ENCODE measurements at places on chromosomes 6 and 20. TPM values are rescaled to one million over a fixed set of nuclear protein-coding genes. Genes with fewer than 3 reads are reported as not detected.

GRCh38 chr6:73631849-73632248 lies 21.9 kb downstream of the SLC17A5 start:
- DNase-seq = no peak

DNA sequence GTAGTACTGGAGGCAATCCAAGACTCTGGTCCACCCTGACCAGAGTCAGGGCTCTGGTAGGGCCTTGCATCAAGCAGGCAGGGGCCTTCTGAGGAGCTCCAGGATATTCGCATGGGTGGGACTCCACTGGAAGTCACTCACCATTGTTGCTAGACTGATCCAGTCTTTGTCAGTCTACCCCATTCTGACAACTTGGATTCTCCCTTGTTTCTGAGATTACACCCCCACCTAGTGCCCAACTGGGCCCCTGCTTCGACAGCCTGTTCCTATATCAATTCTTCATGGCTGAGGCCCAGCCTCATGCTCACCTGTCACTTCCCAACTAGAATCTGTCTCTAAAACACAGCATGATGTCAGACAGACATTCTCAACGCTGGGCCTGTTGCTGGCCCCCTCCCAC lies 5.2 kb downstream of the SLC35D3 start:
- no peak for DNase-seq

The DYNLT2 gene
- 1.6 TPM for polyA plus RNA-seq

The PRDM13 gene
- polyA plus RNA-seq = 2.5 TPM

GRCh38 chr6:50966532-50966931 lies 147.9 kb downstream of the TFAP2B start:
- no peak for DNase-seq

- peak; percentile 25 for DNase-seq
Measured at GRCh38 chr6:143607974-143608373, 69.8 kb upstream of the PHACTR2 start.

DNA sequence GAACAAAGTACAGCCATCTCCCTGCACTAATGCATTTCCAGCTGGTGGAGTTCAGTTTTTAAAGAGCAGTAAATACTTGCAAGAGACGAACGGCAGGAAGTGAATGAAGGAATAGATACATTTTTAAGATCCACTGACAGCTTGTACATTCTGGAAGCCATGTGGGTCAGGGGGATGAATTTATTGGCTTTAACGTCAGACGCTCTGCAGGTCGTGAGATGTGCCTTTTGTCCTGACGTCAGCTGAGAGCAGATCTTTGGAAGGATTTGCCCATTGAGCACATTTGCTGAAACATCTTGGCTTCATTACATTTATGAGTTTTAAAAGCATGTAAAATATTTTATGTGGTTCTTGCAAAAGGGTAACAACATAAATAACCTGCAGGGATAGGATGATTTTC lies 29.5 kb upstream of the SALL4 start:
- peak; percentile 2 for DNase-seq

DNA sequence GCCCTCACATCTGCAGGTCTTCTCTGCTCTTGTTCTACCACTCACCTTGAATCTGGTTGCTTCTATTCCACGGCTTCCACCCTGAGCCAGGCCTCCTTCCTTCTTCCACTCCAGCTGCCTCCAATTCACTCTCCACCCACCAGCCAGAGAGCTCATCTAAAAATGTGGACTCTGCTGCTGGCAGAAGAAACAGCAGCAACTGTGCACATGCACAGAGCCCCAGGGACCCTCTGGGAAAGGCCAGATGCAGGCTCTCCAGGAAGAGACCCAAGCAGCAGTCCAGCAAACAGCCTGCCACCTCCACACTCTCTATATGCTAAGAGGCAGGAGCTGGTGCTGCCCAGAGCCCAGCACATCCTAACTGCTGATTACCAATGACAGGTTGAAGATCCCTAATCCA lies 162.6 kb upstream of the TOP1 start:
- DNase-seq = no peak

DNA sequence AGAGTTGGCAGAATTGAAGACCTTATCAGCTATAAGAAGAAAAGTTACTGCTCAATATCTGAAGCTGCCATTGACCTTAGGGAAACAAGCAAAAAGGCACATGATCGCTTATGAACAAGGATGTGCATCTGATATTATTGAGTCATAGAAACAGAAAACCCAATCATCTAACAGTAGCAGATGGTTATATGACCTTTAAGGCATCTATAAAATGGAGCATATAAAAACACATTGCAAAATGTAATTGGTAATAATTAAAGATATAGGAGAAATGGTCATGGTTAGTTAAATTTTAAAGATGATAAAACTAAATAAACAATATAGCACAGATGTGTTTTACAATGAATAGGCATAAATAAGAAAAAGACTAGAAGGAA lies 260.1 kb upstream of the TAB2 start:
- no peak for DNase-seq

GRCh38 chr6:99130897-99131873 lies 183.4 kb upstream of the FBXL4 start:
- peak; percentile 49 for DNase-seq

DNA sequence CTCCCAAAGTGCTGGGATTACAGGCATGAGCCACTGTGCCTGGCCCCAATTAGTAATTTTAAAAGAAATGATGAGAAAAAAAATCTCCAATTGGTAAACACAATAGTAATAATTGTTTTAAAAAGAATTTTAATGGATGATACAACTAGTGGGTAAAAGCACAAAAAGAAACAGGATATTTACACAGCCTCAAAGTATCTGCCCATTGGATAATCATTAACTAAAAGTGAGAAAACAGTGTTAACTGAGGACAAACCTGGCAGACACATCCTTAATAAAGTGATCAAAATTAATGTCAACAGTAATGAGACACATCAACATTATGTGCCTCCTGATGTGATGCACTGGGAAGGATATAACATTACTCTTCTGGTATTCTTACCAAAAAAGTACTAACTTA lies 24.5 kb downstream of the DTNBP1 start:
- no peak for DNase-seq

- no peak for DNase-seq
Measured at GRCh38 chr6:145844933-145845540, 30.4 kb upstream of the FBXO30 start.

DNA sequence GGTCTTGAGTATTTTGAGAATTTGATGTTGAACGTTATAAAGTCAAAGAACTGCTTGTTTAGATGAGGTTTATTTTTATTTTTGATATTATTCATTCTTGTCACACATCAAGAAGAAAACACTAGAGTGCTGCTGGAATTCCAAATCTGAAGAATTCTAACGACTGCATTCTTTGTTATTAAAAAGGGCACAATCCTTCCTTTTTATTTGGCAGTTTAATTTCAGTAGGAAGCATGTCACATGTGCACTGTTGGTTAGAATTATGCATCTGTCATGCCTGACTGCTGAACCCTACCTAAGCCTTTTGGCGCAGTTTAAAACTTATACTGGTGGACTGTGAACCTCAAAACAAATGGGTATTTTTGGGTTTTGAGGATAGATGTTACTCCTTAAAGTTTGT lies 4.0 kb downstream of the ID4 start:
- no peak for DNase-seq

DNA sequence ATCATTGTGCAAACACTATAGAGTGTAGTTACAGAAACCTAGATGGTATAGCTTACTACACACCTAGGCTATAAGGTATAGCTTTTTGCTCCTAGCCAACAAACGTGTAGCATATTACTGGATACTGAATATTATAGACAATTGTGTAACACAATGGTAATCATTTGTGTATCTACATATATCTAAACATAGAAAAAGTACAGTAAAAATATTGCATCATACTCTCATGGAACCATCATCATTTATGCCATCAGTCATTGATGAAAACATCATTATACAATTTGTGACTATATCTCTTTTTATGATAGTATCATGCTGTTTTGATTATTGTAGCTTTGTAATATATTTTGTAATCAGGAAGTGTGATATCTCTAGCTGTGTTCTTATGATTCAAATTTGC lies 21.0 kb upstream of the HCRTR2 start:
- no peak for DNase-seq

DNA sequence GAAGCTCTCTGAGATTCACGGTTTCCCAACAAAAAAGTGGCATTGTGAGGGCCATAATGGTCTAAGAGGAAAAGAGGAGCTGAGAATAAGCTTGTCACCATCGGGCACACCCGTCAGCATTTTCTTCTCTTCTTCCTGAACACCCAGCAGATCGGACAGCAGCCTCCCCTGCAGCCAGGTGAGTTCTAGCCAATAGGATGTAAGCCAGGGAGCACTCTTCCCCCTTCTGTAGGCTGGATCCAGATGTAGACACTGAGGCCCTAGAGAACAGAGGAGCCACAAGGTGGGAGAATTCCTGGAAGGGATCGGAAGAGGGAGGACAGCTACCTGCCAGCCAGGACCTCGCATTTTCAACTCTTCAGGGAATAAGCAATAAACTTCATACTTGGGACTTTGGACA lies 228.0 kb downstream of the SYNDIG1 start:
- DNase-seq = no peak

- DNase-seq = no peak
Measured at GRCh38 chr6:53768636-53769035, 26.2 kb upstream of the LRRC1 start.

The DNMT3B gene
- 8.7 TPM for polyA plus RNA-seq

The CCM2L gene
- polyA plus RNA-seq = 6.7 TPM

The MARCKS gene
- polyA plus RNA-seq = 150 TPM

DNA sequence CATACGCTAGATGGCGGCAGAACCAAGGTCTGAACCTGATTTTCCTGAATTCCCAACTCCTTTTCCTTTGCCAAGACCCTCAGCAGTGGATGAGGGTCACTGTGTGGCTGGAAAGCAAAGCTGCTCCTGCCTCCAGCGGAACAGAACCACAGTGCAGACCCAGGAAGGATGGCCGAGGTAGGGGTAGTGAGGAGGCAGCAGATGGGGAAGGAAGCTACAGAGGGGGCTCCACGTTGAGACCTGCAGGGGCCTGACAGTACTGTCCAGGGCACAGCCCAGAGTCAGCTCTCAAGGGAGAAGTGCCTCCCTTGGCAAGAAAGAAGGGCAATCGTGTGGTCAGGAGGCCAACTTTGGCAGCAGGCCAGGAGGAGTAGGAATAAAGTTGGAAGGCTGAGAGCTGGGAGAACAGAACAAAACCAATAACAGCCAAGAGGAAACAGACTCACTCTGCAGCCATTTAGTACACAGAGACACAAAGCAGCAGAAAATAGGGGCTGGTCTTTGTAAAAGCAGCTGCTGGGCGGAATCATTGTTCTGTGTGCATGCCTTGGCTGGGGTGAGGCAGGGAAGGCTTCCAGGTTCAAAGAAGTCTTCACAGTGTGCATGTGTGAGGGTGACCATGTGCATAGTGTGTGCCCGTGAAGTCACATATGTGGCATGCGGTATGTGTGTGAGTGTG lies 3.1 kb downstream of the GABRR2 start:
- DNase-seq = peak; percentile 83

DNA sequence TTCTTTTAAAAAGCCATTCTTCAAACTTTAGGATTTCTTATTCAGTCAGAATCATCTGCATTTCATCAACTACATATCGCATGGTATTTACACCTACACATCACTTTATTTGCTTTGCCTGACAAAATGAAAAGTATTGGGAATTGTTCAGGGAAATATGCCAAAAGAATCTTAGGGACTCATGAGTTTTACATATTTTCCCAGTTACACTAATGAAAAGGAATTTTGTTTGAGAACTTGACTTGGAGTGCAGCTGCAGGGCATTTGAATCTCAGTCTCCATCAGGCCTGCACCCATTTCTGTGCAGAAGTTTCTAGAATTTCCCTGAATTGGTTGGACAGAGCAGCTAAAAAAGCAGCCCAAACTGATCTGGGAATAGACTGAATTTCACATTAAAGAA lies 65.3 kb downstream of the MTHFD1L start:
- DNase-seq = no peak

- no peak for DNase-seq
Measured at GRCh38 chr20:46640536-46641311, 10.5 kb downstream of the SLC13A3 start.

GRCh38 chr20:42336576-42336975 lies 718.4 kb upstream of the CHD6 start:
- no peak for DNase-seq

- no peak for DNase-seq
Measured at GRCh38 chr20:59817406-59817805, 116.0 kb downstream of the SYCP2 start.

GRCh38 chr6:67629258-67629657 lies 1005.8 kb upstream of the ADGRB3 start:
- DNase-seq = peak; percentile 19

DNA sequence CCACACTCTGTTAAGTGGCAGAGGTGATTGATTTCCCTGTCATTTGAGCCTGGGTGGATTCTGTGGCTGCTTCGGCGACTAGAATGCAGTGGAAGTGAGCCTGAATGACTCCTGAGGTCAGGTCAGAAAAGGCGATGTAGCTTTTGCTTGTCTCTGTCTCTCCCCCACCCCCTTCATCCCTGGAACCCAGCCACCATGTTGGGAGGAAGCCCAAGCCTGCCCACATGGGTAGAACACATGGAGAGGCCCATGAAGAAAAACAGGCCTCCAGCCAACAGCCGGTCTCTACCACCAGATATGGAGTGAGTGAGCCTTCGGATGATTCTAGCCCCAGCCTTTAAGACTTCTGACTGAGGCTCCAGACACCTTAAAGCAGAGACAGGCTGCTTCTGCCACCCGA lies 181.0 kb downstream of the TFAP2C start:
- DNase-seq = no peak

- no peak for DNase-seq
Measured at GRCh38 chr20:40444516-40444915, 244.5 kb downstream of the MAFB start.

The FAM83D gene
- polyA plus RNA-seq = 30.7 TPM

DNA sequence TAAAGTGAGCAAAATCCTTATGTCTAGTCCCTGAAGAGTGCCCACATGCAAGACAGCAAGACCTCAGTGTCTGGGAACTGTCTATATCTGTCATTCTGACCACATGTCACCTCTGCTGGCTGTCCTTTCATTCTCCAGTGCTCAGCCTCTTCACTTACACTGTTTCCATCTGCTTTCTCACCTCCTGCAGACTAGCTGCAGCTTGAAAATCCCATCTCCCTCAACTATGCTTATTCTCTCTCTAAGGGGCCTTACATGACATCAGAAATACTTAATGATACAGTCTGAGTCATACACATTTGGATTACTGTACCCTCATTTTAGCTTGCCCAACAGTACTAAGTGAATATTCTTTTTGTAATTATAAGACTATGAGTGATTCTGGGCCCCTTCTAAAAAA lies 587.8 kb downstream of the EPM2A start:
- no peak for DNase-seq

GRCh38 chr6:24329022-24329421 lies 28.8 kb downstream of the DCDC2 start:
- DNase-seq = no peak

The PTCRA gene
- not detected for polyA plus RNA-seq

GRCh38 chr20:48613926-48614325 lies 213.9 kb downstream of the PREX1 start:
- no peak for DNase-seq

GRCh38 chr6:133610971-133611370 lies 277.9 kb upstream of the TCF21 start:
- no peak for DNase-seq

The CASS4 gene
- 1.0 TPM for polyA plus RNA-seq

The PPP1R16B gene
- polyA plus RNA-seq = 37.6 TPM

The MUCL3 gene
- not detected for polyA plus RNA-seq

The HFE gene
- polyA plus RNA-seq = 1.6 TPM

The HLA-DQA2 gene
- 1.3 TPM for polyA plus RNA-seq

GRCh38 chr6:6320901-6321300 lies 439 bp upstream of the F13A1 start:
- DNase-seq = no peak

All from brain (organoid and tissue), 16 donors.